ENCODE measurements at places on chromosomes 4 and X.
A peak's percentile ranks its signal among the peaks of the same experiment; 100 is the strongest.

DNA sequence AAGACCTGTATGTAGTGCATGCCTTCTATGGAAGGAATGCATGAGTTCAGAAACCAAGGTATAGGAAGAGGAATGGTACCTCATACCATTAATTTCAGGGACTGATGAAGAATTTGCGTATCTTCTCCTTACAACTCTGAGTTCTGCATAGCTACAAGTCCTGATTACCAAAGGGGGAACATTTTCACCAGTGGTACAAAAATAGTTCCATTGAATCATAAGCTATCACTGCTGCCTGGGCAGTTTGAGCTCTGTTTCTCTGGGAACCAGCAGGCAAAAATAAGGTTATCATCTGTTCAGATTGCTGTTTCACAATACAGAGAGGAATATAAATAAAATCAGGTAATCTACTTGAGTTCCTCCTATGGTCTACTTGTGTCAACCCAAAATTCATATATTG is 77.9 kb upstream of the GNPDA2 start:
- DNase-seq = no peak

GRCh38 chrX:76172325-76172893 is 453 bp upstream of the PBDC1 start:
- no peak for DNase-seq

GRCh38 chrX:3550160-3550751 is 163.2 kb downstream of the PRKX start:
- DNase-seq = peak; percentile 25

DNA sequence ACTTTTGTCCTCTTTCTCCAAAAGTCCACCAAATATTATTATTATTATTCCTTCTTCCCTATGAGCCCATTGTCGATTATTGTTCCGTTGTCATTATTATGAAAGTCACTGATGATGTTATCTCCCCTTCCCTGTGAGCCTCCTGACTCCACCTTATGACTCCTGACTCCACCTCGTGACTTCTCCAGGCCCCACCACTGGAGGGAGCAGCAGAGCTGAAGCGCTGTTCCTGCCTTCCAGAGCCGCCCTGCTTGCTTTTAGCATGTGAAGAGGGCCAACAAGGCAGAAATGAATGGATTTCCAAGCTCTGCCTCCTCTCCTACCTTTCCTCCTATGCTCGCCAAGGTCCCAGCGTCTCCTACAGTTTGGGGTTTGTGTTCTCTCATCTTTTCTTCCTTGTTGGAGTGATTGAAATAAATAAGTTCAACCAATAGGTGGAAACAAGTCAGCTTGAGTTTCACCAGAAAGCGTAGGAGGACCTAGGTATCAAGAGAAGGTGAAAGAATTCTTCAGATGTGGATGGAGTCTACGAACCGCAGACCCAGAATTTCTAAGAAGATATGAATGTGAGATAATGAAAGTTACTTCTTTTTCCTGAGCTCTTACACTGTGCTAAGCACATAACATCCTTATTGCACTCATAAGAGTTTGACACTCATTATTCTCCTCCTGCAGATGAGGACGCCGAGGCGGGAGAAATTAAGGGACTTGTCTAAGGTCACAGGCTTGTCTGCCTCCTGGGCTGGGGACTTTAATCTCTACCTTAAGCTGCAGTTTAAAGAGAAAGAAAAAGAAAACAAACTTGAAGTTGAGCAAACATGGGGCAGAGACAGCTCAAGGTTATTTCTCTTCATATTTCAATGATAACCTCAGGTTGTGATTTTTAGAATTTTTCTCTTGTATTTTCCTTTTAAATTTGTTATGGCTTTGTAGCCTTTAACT is 26.1 kb downstream of the IGSF1 start:
- DNase-seq = peak; percentile 51
